Right kidney (tissue), 9 donors: ENCODE measurements at places on chromosomes 7 and 10.

DNA sequence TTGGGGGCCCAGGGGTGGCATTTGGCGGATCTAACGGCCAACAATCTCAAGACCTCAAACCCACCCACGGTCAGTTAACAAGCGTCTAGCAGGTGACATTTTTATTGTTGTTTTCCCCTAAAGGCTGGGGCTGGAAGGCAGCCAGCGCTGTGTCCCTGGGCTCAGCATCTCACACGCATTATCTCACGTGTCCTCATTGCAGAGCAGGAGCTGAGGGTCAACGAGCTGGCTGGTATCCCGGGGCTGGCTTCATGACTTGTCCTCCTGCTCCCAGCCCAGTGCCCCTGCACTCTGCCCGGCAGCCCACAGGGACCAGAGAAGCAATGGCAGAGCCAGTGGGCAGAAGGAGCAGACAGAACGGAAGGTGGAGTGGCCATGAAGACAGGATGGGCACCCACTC lies 54.4 kb upstream of the TMEM273 start:
- DNase-seq: no peak

DNA sequence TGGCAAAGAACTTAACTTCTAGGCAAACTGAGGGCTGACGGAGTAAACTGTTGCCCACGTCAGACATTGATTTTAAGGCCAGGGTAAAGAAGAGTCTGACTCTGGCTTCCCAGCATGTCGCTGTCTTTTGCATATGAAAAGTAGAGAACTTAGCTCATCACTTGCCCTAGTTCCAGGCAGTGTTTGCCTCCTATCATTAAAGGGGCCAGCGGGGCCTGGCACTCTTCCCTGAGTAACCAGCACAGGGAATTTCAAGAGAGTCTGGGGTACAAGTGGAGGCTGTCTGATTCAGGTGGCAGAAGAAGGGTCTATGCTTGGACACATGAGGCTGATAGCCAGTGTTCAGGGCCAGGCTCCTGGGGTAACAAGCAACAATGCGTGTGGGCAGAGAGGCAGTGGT lies 4.8 kb downstream of the DENND2A start:
- no peak for DNase-seq

DNA sequence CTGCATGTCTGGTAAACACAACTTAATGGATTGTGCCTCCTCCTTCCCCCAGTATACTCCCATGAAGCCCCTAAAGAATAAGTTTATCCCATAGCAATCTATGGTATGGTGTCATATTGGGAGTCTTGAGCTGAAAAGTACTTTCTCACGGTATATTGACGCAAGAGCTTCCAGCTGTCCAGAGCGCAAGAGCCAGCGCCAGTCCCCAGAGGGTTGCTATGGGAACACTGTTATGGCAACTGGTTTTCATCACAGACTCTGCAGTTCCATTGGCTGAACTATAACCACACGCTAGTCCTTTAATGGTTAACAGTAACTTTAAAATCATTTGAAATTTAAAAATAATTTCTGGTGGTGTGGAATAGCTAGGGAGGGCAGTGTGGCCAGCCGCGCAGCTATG lies 46.9 kb downstream of the PRPF18 start:
- no peak for DNase-seq

- DNase-seq: no peak
These were observed 32.1 kb upstream of the CNNM1 start for GRCh38 chr10:99297033-99297432.

- no peak for DNase-seq
These were observed 17.4 kb upstream of the CCL26 start for GRCh38 chr7:75789361-75789924.

- no peak for DNase-seq
These were observed 3.4 kb downstream of the PRKAG2 start for GRCh38 chr7:151873402-151873965.

DNA sequence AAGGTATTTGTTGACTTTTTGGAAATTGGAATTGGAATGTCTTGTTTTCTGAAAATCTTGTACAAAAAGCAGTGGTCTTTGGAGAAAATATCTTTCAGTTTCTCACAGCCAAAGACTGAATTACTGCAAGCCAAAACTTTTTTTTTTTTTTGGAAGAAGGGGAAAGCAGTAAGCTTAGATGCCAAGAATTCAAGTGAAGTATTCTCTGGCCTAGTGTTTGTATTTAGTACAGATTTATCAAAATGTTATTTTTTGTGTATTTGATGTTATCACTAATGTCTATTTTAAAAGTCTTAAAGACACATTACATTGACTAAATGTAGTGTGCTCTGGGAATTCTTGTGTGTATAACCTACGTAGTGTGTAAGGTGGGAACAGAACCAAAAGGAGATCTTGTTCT lies 6.2 kb downstream of the TET1 start:
- DNase-seq: no peak

- DNase-seq: no peak
These were observed 126.7 kb downstream of the RGS10 start for GRCh38 chr10:119415536-119416503.
